ENCODE measurements at places on chromosomes 2 and 18.
A peak's percentile ranks its signal among the peaks of the same experiment; 100 is the strongest.

GRCh38 chr2:86185517-86186212 is 9.6 kb downstream of the IMMT start:
- no peak for DNase-seq

DNA sequence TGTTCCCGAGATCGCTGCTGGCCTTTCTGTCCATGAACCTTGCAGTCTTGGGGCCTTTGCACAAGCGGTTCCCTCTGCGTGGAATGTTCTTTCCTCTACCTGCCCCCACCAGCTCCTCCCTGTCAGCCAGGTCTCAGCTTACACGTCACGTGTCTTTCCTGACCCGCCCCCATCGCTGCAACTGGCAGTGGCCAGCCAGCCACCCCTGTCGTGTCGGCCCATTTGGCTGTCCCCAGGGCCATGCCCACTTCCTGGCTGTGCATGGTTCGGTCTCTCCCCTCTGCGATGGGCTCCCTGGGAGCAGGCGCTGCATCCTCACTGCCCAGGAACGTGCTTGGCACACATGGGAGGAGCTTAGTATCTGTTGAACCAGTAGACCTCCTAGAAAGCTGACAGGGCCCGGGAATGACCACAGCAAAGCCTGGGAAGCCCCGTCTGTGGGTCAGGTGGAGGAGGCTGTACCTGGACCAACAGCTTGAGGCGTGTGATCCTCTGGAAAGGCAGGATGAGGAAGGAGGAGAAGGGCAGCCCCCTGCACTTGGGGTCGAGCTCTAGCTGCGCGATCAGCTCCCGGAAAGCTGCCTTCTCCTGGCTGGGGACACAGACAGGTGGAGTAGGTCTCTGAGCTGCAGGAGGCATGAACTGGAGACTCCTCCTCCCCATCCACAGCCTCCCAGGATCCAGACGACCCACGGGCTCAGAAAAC is 21.0 kb downstream of the SNORC start:
- peak; percentile 71 for DNase-seq

GRCh38 chr2:163701399-163702195 is 34.2 kb downstream of the FIGN start:
- no peak for DNase-seq

GRCh38 chr2:200367155-200367554 is 60.7 kb downstream of the SPATS2L start:
- DNase-seq = no peak

GRCh38 chr2:10272464-10272863 is 30.2 kb upstream of the HPCAL1 start:
- peak; percentile 23 for DNase-seq

DNA sequence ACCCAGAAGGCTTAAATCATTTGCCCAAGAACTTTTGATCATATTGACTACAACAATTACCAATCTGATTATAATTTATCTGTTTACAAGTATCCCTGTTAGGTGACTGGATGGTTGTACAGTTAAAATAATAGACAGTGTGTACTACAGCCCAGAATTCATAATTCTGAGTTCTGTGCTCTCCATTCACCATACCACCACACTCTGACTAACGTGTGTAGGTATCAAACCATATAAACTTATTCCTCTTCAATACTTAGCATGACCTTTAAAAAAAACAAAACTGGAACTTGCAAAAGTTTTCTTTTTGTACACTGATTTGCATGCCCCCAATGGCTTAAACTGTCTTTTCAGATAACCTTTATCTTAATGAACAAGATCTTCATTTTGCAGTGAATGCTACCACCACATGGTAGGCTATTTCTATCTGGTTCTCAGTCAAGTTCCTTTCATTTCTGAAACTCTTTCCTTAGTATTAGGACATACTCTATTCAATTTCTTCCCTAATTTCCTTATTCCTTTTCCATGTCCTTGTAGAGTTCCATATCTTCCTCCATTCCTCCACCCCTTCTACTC is 50.9 kb downstream of the SOS1 start:
- no peak for DNase-seq

DNA sequence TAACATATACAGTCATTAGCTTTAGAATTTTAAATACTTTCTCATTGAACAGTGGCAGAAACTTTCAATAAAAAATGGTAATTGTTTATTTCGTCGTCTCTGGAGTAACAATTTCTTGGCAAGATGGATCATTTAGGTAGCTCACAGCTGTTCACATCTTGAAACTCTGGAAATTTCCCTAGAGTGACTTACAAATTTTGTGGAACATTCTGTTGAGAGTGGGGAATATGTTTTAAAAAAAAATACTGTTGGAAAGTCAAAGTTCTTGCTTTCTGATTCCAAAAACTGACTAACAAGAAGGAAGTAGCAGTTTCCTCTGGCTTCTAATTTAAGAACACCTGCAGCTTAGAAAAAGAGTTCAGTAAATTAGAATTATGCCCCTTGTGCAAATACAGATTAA is 11.2 kb upstream of the CALCRL start:
- no peak for DNase-seq

- no peak for DNase-seq
Observed at GRCh38 chr2:44136252-44136651, 32.4 kb upstream of the PPM1B start.

DNA sequence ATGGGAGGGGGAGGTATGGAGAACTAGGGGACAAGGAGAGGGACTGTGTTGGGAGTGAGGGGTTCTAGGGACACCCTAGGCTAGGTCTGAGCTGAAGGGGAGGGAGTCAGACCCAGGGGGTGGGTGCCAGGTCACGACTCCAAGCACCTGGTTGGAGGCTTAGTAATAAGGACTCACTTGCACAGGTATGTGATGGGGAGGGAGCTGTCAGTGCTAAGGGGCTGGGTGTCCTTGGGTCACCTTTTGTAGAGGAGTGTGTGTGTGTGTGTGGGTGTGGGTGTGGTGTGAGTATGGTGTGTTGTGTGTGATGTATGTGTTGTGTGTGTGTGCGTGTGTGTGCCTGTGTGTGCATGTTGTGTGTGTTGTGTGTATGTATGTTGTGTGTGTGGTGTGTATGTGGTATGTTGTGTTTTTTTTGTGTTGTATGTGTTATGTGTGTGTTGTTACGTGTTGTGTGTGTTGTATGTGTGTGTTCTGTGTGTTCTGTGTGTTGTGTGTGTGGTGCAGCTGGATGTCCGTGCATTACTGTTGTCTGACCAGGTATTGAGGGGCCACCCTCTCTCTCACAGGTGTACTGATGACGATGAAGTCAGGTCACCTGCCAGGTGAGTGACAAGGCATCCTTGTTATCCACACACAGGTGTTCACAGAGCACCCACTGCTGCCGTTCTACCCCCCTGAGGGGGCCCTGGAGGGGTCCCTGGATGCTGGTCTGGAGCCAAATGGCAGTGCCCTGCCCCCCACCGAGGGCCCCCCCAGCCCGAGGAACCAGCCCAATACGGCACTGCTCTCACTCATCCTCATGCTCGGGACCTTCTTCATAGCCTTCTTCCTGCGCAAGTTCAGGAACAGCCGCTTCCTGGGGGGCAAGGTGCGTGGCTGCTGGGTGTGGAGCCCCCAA is 9.8 kb downstream of the SLC4A3 start:
- no peak for DNase-seq

Measured in upper lobe of right lung (tissue), 1 donor.